ENCODE measurements at places on chromosomes 11 and 22.

GRCh38 chr11:110886288-110886970 is 174.2 kb upstream of the ARHGAP20 start:
- DNase-seq: no peak

DNA sequence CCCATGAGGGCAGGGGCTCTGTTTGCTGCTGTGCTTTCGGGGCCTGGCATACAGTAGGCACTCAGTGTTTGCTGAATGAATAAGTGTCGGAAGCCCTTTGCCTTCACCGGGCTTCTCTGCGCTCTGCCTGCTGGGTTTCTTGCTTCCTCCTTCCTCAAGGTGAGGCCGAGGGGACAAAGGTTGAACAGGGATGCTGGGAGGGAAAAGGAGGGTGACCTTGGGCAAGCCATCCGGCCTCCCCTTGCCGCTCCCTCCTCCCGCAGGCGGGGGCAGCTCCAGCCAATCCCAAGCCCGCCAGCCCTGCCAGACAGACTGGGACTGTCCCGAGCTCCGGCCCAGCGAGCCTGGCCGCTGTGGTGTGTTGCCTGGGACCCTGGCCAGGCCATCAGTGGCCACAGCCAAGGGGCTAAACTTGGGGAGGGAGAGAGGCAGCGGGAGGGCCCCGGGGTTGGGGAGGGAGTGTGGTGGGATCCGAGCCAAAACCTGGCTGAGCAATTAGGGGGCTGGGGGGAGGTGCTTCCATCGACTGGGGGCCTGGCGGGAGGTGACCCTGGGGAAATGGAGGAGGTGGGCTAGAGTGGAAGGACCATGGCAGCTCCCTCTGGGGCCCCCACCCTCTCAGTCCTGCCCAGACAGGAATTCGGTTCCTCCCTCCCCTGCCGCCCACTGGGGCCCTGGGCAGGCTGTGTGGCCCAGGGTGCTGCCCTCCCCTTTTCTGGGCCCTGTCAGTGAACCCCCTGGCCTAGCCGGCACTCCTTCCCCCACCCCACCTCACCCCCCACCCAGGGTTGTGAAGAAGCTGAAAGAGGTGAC is 3.4 kb upstream of the RCOR2 start:
- DNase-seq: no peak

- DNase-seq: peak; percentile 60
Measured at GRCh38 chr11:111541254-111542061, 938 bp downstream of the LAYN start.

DNA sequence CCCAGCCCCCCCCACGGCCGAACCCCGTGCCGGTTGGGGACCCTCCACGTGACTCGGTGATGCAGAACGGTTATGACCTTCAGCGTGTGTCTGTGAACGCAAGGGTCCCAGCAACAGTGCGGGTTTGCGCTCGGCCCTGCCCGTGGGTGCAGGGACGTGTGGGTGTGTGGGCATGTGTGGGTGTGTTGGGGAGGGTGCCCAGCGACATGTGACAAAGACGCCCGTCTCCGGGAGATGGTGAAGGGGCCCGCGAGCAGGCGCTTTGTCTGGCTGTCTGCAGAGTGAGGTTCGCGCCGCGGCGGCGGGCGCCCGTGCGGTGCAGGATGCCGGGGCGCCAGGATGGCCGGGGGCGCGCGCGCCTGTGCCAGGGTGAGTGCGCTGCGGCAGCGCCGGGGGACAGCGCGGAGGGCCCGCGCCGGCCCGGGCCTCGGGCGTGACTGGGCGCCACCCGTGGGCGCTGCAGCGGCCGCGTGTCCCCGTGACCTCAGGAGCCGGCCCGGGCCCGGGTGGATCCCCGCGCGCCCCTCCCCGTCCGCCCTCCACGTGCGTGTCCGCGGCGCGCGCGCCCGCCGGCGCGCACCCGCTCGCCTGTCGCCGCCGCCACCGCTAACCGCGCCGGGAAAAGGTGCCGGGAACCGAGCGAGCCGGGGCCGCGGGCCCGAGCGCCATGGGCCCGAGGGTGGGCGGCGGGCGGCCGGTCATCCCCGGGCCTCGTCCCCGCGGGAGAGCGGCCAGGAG is at the start of gene LRFN4:
TSS of gene LRFN4 (plus strand) at position 569 of the 738 bp plus-strand sequence. CDS start 681 bp downstream, outside the sequence.
- DNase-seq: no peak

DNA sequence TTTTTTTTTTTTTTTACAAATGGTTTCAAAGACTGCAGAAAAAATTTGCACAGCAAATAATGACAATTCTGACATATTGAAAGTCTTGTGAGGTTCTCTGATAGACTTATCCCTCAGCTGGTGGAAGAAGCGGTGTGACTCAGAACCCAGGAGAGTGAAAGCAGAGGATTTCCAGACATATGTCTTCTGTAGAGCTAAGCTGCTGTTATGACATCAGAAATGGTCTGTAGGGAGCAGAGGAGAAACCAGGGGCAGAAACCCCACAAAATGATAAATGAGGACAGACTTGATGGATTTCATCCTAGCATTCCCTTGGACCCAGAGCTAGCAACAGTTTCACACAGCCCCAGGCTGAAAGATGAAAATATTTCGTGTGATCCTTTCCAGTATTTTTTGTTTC is 582.6 kb downstream of the METTL15 start:
- DNase-seq: no peak

DNA sequence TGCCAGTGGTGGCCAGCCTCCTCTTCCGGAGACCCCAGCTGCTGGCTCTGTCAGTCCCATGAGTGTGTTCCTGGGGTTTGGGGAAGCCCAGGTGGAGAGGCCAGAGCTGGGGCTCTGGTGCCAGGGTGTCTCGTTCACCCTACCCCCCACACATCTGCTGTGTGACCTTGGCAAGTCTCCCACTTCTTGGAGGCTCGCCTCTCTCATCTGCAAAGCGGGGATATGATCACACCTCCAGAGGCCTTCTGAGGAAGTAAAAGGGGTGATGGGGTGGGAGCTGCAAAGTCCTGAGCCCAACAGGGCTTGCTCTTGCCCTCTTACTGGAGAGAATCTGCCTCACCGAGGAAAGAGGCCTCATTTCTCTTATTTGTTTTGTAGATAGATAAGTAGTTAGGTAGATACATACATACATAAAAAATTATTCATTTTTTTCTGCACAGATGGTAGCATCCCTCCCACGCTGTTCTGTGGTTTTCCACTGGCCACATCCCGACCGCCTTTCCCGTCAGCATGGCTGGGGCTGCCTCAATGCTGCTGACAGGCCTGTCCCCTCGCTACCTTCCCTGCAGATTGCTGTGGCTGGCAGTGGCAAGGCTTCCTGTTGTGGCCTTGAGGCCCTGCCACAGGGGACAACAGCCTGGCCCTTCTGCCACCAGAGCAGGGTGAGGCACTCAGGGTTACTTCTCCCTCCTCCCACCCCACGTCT is 23.9 kb downstream of the MYO7A start:
- peak; percentile 44 for DNase-seq

GRCh38 chr22:22955866-22956535 is 68.4 kb downstream of the IGLL5 start:
- peak; percentile 62 for DNase-seq

GRCh38 chr11:73386016-73386415 is 9.8 kb downstream of the RELT start:
- peak; percentile 82 for DNase-seq

- DNase-seq: no peak
Measured at GRCh38 chr11:10392095-10393079, 62.7 kb upstream of the AMPD3 start.

GRCh38 chr11:70020336-70021214 is 57.5 kb upstream of the ANO1 start:
- DNase-seq: no peak

- DNase-seq: peak; percentile 68
Measured at GRCh38 chr11:2265396-2265795, 5.0 kb downstream of the ASCL2 start.

DNA sequence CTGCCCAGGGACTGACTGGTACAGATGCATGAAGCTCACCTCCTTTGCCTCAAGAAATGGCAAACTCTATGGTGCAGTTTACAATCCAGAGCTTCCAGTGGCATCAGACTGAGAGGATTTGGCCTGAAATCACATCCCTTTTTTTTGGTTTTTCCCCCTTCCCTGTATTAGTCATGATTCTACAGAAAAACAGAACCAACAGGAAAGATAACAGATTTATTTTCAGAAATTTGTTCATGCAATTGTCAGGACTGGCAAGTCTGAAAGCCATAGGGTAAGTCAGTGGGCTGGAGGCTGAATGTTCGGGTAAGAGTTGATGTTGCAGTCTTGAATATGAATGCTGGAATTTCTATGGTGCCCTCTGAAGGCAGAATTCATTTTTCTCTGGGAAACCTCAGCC is 12.0 kb upstream of the ZDHHC13 start:
- no peak for DNase-seq

DNA sequence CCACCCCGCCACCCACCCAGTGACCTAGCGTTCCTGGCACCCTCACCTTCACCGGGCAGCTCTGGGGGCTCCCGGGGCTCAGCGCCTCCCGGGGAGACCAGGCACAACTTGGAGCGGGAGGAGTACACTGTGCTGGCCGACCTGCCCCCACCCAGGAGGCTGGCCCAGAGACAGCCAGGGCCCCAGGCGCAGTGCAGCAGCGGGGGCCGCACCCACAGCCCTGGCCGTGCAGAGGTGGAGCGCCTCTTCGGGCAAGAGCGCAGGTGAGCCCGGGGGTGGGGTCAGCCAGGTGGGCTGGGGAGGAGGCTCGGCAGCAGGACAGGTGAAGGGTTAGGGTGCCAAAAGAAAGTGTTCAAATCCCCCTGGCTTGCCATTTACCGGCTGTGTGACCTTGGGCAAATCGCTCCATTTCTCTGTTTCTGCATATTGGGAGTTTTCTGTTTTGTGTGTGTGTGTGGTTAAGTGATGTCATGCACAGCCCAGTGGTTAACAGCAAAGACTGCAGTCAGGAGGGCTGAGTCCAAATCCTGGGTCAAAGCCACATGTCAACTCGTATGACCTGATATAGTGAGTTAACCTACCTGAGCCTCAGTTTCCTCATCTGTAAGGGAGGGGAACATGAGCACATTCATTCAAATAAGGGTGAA is 29.5 kb downstream of the TRIOBP start:
- DNase-seq: no peak

GRCh38 chr22:20750461-20751184 is 23.3 kb upstream of the SERPIND1 start:
- no peak for DNase-seq

DNA sequence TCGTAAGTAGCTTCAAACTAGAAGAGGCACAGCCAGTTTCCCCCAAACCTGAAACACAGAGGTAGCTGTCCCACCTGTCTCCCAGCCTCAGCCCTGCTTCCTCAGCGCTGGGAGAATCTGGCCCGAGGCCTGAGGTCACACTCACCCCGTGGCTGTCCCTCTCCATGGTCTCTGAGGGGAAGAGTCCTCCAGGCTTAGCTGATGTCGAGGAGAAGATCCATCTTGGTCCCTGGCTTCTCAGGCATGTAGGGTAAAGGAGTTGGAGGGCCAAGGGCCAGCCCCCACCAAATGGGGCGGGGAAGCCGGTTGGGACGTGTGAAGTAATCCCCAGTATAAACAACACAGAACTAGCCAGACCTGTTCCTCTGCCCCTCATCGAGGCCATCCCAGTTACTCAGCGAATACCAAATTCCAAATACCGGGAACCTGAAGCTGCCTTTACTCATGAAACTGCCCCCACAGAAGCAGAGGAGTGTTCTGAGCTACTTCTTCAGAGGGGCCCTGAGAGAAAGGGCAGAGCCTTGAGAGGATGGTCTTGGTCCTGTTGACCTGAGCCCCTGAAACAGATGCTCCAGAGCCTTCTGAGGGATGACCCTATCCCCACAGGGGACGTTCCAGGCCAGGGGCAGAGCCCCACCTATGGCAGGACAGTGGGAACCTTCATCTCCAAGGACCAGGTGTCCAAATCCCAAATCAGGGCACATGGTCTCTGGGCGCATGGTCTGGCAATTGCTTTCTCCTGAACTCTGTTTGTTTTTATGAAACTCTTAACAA is at the start of gene TMPRSS13:
TSS of gene TMPRSS13 (minus strand) at position 261 of the 774 bp plus-strand sequence. CDS start at position 166, 95 bp downstream.
- peak; percentile 83 for DNase-seq

- peak; percentile 88 for DNase-seq
Measured at GRCh38 chr22:50030297-50031188, 18.0 kb upstream of the IL17REL start.

- DNase-seq: no peak
Measured at GRCh38 chr11:86678823-86679222, 6.4 kb upstream of the ME3 start.

GRCh38 chr11:76155500-76156227 is 50.6 kb downstream of the WNT11 start:
- no peak for DNase-seq

DNA sequence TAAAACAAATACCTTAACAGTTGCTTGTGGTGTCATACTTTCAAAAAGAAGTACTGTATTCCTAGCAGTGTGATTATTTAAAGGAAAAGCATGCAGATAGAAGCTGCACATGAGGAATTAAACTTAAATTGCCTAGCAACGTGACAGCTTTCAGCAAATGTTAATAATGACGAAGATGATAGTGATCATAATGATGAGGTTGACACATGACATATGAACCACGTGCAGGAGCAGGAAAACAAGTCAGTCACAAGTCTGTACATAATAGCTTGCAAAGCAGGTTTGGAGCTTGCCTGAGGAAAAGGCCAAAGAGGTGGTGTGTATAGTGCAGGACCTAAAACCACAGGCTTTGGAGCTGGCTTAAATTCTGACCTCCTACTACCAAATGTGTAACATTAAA is 30.6 kb upstream of the PIK3C2A start:
- DNase-seq: no peak

- peak; percentile 17 for DNase-seq
Measured at GRCh38 chr11:119780222-119780953, 51.4 kb upstream of the NECTIN1 start.

GRCh38 chr22:39336411-39336810 is 13.4 kb upstream of the SYNGR1 start:
- no peak for DNase-seq

- peak; percentile 86 for DNase-seq
Measured at GRCh38 chr11:68841718-68842426, at the start of gene CPT1A. TSS of gene CPT1A (minus strand) at chr11:68841916. CDS start at chr11:68815474, 26,442 bp downstream.

GRCh38 chr11:25094085-25094802 is 597.4 kb downstream of the LUZP2 start:
- no peak for DNase-seq

DNA sequence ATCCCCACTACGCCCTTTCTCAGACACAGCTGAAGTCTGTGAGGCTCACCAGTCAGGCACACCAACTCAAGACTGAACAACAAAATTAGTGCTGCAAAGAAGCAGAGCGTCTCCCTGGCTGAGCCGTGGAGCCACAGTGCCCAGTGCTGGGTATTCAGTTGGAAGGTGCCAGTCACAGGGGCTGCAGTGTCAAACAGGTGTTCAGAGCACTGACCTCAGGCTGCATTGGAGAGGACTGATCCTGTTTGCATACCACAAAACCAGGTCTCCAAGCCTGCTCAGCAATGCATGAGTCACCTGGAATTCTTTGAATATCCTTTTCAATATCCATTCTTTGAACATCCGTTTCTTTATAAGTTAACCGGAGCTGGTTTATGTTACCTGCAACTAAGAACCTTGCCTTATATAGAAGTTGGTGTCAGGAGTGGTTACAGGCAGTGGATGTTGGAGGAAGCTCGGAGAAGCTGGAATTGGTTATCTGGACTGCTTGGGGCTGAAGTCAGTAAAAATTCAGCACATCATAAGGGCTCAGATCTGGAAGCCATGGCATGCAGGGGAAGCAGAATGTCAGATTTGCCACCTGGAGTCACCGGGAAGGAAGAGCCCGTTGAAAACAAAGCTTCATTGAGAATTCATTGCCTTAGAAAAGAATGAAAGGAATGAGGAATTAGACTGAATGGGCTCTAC is 30.3 kb downstream of the PDGFB start:
- peak; percentile 28 for DNase-seq

Data from lower lobe of right lung (tissue), 2 donors.